H54 (cell line): ENCODE measurements at places on chromosomes 11 and 22.

DNA sequence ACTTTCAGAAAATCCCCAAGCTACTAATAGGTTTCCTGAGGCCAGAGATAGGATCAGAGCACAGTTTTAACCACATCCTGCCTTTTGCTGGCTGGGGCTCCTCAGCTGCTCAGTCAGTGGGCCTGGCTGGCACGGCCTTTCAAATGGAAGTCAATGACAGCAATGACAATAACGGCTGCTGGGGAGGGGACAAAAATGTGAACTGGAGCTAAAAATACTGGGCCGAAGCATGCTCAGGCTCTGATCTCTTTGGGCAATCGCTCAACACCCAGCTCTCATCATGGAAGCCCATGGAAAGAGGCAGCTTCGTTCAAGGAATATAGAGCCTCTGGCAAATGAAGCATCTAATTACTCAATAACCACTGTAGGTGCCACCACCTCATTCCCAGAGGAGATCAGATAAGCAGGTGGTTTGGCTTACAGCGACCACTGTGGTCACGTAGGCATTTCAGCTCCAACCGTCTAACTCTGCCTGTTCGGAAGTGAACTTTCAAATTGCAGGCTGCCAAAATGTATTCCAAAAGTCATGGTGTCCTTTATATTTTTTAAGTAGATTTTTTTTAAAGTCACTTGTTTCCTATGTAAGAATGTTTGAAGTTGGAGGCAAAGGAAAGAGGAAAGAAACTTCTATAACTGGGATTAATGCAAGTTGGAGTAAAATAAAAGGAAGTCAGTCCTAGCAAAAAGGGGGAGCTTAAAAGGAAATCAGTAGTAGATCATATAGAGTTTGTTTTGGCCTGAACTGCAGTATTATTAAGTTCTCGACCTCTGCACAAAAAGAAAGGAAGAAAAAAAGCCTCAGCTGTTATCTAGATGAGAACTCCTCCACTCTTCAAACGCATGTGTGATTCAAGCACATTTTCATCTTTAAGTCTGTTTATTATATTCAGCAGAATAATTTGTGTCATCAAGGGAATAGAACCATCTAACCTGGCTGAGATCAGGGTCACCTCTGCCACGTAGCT lies 14.1 kb downstream of the WT1 start:
- no peak for DNase-seq

- DNase-seq: no peak
These were observed 107.6 kb downstream of the CSNK2A3 start for GRCh38 chr11:11245453-11245852.

GRCh38 chr22:31488988-31489617 lies 539 bp downstream of the EIF4ENIF1 start:
- peak; percentile 19 for DNase-seq

GRCh38 chr22:32691101-32691500 lies 110.4 kb upstream of the TIMP3 start:
- no peak for DNase-seq

DNA sequence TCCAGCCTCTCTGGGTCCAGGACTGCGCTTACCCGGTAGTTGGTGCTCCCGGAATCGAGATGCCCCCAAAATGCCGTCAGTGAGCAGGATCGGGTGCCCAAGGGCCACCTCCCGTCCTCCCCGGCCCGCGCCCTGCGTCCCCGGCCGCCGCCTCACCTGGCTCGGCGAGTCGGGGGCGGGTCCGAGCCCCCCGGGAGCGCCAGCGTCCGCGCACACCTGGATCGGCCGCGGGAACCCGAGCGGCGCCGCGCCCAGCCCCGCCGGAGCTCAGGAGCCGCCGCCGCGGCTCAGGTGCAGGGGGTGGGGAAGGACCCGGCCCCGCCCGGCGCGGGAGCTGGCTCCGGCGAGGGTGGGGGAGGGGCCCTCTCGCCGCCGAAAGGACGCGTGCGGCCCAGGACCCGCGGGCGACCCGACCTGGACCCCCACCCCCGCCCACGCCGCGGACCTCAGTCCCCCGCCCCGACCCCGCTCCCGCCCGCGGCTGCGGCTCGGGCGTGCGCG lies at the start of gene SHANK2:
SHANK2 (minus strand) TSS at position 309 of the 501 bp plus-strand sequence. CDS start 105,251 bp downstream, outside the sequence.
- no peak for DNase-seq

DNA sequence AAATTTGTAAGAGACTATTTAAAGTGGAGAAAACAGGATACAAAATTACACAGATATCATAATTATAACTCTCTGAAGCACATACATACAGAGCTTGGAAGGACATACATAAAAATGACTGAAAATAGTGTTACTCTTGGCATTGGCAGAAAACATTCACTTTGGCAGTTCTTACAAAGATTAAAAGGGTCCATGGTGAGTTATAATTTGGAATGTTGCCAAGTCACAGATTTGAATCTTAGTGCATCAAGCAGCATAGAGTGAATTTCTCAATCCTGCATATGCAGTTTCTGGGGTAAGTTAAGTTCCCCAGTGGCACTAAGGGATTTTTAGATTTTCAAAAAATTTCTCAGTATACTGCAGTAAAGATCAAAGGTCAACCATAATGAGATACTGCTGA lies 115.9 kb downstream of the CCDC81 start:
- DNase-seq: no peak

GRCh38 chr22:48659404-48659996 lies 1168.2 kb downstream of the BRD1 start:
- no peak for DNase-seq

DNA sequence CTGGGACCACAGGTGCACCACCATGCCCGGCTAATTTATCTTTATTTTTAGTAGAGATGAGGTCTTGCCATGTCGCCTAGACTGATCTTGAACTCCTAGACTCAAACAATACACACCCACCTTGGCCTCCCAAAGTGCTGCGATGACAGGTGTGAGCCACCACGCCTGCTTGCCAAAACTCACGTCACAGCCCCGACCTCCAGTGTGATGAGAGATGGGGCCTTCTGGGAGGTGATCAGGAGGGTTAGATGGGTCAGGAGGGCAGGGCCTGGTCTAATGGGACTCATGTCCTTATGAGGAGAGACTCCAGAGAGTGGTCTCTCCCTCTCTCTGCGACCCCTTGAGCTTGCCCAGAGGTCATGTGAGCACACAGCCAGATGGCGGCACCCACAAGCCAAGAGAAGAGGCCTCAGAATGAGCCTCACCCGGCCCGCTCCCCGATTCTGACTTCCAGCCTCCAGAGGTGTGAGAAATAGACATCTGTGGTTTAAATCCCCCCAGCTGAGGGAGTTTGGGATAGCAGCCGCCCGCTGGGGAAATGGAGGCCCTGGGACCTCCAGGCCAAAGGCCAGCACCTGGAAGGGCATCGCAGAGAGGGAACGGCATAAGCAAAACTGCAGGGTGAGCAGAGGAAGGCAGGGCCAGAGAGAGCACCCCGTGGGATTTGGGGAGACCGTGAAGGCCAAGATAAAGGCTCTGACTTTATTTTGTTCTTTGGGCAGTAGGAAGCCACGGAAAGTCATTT lies 24.1 kb upstream of the GAL start:
- DNase-seq: no peak

GRCh38 chr11:115698243-115698642 lies 194.0 kb upstream of the CADM1 start:
- DNase-seq: no peak

GRCh38 chr11:103050351-103050750 lies 41.6 kb downstream of the DCUN1D5 start:
- no peak for DNase-seq

GRCh38 chr22:32325811-32326237 lies 31.8 kb upstream of the RFPL3 start:
- DNase-seq: no peak

GRCh38 chr22:31618057-31618456 lies 44.0 kb downstream of the PISD start:
- DNase-seq: no peak

GRCh38 chr11:58900479-58901420 lies 38.5 kb upstream of the GLYATL1 start:
- DNase-seq: peak; percentile 70

DNA sequence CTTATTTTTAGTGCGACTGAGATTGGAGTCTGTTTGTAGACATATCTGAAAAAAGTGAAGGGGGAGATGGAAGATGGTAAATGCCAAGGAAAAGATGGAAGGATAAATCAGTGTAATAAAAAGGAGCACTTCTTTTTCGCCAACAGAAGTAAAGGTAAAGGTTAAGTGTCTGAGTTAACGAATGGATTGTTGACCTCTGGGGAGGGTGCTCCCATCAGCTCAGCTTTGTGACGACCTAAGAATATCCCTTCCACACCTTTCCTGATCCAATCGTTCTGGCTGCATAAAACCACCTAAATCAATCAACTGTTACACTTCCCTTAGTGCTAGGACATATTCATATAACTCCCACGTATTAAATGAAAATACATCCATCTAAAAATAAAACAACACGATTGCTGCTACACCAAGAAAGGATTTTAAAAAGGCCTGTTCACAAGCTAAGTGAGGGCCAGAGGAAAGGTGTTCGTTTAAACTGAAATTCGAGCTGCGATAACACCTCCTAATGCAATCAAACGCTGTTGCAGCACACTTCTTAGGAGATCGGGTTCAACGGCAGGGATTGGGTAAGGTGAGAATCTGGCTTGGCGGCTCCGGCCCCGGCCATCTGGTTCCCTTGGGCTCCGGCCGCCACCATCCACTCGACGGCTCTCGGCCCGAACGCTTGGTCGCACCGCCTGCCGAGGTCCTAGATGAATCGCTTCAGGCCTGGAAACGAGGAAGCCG lies 658 bp downstream of the C11orf71 start:
- no peak for DNase-seq

DNA sequence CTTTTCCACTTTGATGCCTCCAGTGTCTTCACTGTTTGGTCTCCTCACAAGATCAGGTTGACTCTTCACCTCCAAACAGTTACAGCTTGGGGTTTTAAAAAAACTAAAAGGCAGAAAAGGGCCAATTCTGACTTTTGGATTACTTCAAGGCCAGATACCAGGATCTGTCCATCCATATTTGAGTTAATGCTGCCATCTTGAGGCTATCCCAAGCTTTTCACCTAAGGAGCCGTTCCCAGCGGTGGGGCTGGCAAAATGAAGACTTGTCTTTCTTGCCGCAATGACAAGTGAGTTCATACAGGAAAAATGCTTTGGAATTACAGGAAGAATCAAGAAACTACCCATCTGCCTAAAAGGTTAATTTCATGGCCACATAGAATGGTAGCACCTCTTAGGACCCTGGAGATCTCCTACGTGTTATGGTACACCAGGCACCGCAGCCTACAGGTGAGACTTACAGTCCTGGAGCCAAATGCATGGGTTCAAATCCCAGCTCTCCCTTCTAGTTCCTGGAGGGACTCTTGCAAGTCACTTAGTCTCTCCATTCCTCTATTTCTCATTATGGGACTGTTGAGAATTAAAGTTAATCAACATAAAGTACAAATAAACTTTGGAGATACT lies 6.0 kb upstream of the OR5B21 start:
- peak; percentile 10 for DNase-seq

GRCh38 chr11:120707663-120708062 lies 196.1 kb downstream of the GRIK4 start:
- DNase-seq: no peak

GRCh38 chr11:86790195-86790725 lies 10.1 kb upstream of the PRSS23 start:
- no peak for DNase-seq

DNA sequence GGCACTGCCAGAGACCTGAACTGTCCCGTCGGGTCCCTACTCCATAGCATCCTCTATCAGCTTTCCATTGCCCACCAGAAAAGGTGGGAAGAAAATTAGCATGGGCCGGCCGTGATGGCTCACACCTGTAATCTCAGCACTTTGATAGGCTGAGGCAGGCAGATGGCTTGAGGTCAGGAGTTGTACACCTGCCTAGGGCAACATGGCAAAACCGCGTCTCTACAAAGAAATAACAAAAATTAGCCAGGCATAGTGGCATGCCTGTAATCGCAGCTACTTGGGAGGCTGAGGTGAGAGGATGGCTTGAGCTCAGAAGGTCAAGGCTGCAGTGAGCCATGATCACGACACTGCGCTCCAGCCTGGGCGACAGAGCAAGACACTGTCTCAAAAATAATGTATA lies 3.5 kb downstream of the SLC25A18 start:
- DNase-seq: no peak

DNA sequence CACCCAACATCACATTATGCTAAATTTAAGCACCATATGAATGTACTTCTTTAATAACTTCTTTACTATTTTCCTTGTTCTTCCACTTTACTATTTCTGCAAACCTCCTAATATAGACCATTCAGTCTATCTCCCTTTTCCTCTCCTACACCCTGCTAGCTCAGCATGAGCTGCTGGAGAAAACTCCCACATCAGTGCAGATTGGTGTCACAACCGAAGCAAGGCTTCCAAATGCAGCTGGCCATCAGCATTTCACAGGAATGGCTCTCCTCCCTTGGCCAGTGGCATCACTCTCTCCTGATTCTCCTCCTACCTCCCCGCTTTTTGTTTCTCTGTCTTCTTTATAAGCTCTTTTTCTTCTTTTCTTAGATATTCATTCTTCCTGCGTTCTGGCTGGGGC lies 118.7 kb upstream of the ZC3H12C start:
- DNase-seq: no peak

DNA sequence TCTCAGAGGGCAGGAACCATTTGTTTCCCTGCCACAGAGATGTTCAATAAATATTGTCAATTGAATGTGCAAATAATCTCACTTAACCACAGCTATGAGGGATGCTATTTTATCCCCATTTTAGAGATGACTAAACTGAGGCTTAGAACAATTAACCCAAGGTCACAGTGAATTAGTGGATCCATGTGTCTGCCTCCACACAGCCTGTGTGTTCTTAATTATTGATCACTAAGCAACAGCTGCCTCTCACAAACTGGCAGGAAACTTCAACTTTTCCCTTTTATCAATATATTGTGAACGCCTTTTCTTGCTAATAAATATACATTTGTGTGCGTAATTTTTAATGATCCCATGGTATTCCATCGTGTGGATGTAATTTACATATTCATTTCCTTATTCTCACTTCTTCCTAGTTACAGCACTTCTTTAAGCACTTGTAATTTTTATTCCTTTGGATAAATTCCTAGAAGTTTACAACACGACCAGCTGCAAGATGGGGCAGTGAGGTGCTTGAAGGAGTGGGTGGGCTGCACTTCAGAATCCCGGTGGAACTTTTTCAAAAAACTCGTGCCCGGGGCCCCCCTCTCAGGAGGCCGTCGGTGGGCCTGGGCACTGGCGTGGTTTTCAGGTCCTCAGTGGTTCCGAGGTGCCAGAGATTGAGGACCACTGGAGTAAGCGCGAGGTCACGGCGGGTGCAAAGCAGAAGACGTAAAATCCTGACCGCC lies 915 bp upstream of the SREBF2 start:
- DNase-seq: no peak

- no peak for DNase-seq
These were observed 2.2 kb downstream of the SLC39A13 start for GRCh38 chr11:47410370-47411264.

GRCh38 chr11:12449961-12450715 lies 72.8 kb downstream of the PARVA start:
- no peak for DNase-seq

GRCh38 chr11:33263549-33263948 lies 6.4 kb downstream of the HIPK3 start:
- no peak for DNase-seq

DNA sequence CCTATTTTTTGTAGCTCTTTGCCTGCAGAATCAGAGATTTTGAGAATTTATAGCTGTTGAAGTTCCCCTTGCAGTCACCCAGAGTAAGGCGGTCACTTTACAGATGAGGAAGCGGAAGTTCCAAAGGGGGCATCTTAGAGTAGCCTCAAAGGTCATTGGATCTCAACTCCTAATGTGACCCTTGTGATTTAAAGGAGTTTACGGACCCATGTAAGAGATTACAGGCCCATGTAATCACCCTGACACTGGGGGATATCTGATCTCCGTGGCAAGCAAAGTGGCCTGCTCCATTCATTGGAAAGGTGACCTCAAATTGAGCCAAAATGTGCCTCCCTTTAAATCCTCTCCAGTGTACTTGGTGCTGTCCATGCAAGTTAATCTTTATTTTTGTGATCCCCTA lies 15.7 kb downstream of the P2RX3 start:
- DNase-seq: no peak
